NAMALWA (cell line): ENCODE measurements at places on chromosomes 3 and 15.

DNA sequence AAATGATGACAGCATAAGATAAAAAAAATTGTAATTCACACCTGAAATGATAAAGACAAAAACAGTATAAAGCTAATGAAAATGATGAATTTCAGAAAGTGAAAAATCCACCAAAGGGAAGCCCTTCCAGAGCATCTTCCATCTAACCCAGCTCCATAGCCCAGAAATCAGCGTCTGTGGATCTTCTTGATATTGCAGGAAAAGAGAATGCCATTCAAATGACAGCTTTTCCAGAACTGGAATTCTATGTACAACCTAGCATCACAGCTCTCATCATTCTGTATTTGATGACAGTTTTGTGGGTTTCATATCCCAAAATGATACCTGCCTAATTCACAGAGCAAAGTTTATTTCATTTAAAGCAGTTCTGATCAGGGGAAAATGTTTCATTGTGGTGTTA, 267.3 kb downstream of the FHIT start:
- DNase-seq, result no peak

DNA sequence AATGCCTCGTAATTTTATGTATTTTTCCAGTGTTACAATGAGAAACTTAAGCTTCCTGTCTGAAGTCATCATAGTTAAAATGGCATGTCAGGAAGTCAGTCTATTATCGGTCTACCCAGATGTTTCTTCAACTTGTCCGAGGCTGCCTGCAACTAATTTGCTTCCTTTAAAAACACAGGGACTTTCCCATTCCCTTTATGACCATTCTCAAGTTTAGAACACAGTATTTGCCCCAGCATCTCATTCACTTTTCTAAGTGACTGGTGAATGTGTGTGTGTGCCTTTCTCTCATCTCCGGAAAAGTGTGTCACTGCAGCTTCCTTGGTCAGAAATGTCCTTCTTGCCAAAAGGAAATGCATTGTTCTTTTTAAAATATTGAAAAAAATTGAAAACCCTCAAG, 466.6 kb downstream of the RAP2B start:
- DNase-seq, result peak; percentile 47

GRCh38 chr3:122091602-122092295, 36.6 kb downstream of the CD86 start:
- DNase-seq, result peak; percentile 33

DNA sequence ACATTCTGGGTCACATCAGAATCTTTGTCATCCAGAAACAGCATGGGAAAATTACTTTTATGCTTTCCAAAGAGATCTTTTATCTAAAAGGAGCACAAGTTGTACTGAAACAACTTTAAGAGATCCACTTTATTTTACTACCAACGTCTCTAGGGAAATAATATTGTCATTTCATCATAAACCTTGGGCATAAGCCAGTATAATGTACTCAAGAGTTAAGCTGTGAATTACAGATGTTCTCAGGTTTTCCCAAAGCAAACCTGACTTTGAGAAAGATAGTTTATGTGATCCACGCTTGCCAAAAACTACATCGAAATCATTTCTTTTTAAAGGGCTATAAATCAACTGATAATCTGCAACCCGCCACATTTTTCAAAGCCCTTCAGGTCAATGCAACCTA, 124.1 kb upstream of the CRBN start:
- no peak for DNase-seq

GRCh38 chr3:37474901-37475331, 300.5 kb upstream of the LRRFIP2 start:
- DNase-seq, result no peak

DNA sequence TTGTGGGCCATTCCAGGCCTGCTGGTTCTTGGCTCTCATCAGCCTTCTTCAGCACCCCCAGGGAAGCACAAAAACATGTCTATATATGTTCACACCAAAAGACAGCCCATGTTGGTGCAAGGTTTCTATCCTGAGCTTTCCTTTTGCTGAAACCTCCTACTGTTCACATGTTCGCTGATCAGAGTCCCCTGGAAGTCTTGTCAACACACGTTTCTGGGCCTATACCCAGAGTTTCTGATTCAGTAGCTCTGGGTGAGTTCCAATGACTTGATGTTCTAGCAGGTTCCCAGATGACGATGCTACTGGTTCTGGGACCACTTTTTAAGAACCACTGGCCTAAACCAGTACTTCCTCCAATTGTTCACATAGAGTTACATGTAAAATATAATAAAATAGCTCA, 46.0 kb downstream of the SUCNR1 start:
- DNase-seq, result no peak
